ENCODE measurements at places on chromosomes 2 and 18. TPM values are rescaled to one million over a fixed set of nuclear protein-coding genes. Genes with fewer than 3 reads are reported as not detected.

DNA sequence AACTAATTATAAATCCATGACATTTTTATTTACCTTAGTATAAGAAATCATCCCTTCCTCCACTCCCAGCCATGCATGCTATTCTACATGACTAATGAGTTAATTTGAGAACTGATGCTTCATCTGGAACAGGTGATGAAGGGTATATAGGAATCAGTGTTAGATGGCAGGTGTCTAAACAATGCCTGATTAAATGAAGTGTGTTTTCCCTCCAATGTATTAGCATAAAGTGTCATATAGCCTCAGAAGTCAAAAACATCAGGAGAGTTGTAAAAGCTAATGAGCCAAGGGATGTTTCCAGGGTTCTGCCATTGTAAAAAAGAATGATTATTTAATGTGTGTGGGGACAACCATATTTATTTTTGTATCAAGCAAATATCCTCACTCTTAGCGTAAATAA, 913.8 kb downstream of the DCC start:
- DNase-seq = no peak

- no peak for DNase-seq
Observed at GRCh38 chr2:238865744-238866355, 18.0 kb downstream of the TWIST2 start.

DNA sequence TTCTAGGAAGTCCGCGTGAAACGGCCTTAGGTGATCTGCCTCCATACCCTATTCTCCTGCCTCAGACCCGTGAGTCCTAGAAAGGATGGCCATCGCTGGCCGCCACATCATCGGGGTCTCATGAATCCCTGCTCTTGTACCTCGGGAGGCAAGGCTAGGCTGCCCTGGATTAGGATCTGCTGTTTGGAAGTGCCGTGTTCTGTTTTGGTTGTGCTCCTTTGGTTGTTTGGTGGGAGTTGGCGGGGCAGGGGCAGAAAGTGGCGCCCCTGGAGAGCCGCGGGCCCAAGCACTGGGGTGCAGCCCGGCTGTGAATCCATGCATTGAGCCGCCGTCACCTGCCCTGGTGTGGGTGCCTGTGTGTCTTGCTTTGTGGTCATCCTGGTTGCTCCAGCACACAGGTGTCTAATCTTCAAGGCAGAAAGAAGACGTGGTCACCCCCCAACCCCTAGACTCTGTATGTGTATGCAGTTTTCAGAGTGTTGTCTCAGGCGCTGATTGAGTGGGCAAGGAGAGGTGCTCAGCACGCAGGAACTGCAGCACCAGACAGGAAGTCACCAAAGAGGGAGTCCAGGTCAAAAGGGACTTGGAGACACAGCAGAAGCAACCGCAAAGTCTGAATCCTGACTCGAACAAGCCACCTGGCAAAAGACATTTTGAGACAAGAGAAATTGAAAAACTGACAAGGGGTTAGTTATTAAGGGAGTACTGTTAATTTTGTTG, 80.0 kb upstream of the LDLRAD4 start:
- DNase-seq = no peak

The ANTXR1 gene
- total RNA-seq = 71.7 TPM

The LAMA1 gene
- 18.3 TPM for total RNA-seq

The HRH4 gene
- 0.17 TPM for total RNA-seq

DNA sequence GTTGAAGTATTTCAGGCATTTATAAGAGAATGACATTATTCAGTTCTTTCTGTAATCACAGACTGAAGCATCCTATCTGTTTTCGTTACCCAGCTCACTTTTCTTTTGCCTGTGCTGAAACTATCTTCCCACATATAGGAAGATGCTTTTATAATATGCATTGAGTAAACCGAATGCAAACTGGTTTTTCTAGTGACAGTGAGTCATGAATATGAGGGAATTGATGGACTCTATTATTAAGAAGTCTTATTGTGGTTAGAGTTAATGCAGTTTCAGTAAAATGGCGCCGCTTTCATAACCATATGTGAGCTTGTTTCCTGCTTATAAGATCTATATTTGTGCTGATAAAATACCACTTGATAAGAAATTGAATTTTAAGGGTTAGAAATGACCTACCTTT, 59.2 kb downstream of the ACVR2A start:
- DNase-seq = no peak

The SEPTIN10 gene
- total RNA-seq = 90.8 TPM

GRCh38 chr2:20609349-20609994, 41.4 kb downstream of the HS1BP3 start:
- DNase-seq = peak; percentile 60

DNA sequence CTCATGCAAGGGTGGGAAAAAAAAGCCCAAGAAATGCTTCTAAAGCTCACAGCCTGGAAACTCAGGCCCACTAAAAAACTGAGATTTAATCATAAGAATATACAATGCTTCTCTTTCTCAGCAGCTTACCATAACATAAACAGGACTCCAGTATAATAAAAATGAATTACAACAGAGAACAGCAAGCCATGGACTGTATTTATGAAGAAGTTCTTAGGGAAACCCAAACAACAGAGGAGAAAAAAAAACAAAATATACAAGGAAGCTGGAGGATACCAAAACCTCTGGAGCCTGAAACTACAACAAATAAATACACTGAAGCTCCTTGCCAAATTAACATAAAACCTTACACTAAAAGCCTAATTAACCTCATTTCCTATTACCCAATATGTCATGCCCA, 187.8 kb downstream of the RDH14 start:
- no peak for DNase-seq
